Fibroblast of skin of scalp (primary cell): ENCODE measurements at places on chromosomes 2 and 18.

- no peak for DNase-seq
Observed at GRCh38 chr2:100367163-100367562, 44.9 kb upstream of the LONRF2 start.

DNA sequence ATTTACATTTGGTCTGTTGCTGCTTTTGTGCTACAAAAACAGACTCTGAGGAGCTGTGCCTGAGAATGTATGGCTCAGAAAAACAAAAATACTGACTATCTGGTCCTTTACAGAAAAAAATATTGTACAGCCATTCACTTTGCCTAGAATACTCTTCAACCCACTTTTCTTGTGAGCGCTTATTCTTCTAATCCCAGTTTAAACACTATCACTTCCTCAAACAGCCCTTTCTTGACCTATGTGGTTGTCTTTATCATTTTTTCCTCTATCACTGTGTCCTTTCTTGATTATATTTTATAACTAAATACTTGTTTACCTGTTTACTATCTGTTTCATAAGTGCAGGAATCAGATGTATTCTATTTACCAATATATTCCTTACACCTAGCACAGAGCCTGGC, 33.5 kb downstream of the CUL3 start:
- DNase-seq = no peak

- no peak for DNase-seq
Observed at GRCh38 chr18:43642727-43643330, 365.5 kb upstream of the SYT4 start.

- no peak for DNase-seq
Observed at GRCh38 chr2:191935247-191935646, 88.4 kb upstream of the CAVIN2 start.

GRCh38 chr2:237591141-237591881, 777 bp upstream of the RAB17 start:
- no peak for DNase-seq
